Dorsolateral prefrontal cortex (tissue), 122 donors: ENCODE measurements at places on chromosomes 12 and 14.

- DNase-seq, result no peak
These were observed 26.6 kb downstream of the PPFIBP1 start for GRCh38 chr12:27550653-27550975.

- DNase-seq, result no peak
These were observed 59.1 kb upstream of the GALNT9 start for GRCh38 chr12:132388379-132389015.

DNA sequence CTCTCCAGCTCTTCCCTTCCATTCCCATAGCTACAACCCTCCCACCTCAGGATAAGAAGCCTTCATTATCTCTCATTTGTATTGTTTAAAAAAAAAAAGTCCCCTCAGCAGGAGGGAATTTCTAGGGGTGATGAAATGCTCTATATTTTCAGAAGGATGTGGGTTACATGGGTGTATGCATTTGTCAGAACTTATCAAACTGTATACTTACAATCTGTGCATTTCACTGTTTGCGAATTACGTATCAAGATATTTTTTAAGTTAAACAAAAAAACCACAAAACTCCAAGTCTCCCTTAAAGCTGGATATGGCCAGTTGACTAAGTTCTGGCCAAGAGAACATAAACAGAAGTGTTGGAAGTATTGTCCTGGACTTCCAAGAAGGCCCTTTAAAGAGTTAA is 2.0 kb upstream of the FKBP11 start:
- DNase-seq, result no peak

DNA sequence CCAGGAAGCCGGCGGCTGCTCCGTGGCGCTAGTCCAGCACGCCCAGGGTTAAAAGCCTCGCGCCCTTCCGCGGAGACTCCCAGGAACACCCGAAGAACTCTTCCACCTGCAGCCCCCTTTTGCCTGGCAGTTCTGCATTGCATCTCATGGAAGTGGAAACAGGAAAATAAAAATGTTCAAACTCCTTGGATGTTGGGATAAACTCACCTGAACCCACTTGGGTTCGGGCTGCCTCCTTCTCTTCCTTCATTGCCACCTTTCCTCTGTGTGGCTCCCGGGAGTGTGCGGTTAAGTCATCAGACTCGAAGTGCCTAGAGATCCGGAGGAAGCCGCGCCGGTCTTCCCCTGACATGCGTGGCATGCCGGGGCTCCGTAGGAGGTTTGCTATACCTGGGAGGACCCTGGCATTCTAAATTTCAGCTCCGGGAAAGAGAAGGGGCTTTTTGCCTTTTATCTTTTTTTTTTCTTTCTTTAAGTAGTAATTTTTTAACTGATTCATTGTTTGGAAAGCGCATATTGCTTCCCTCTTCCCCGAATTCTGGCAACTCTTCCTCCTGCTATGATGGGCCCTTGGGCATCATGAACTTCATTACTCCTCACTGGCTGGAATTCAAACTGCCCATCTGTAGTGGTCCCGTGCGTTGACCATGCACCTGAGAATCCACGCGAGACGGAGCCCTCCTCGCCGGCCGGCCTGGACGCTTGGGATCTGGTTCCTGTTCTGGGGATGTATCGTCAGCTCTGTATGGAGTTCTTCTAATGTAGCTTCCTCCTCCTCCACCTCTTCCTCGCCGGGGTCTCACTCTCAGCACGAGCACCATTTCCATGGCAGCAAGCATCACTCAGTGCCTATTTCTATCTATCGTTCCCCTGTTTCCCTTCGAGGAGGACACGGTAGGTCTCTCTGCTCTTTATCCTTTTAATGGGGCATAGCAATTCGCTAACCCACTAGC is 931.4 kb downstream of the DIO2 start:
- no peak for DNase-seq

GRCh38 chr14:81476816-81477215 is 56.8 kb downstream of the SEL1L start:
- DNase-seq, result no peak
